Fibroblast of skin of abdomen (primary cell): ENCODE measurements at places on chromosomes 16 and 17.

GRCh38 chr16:86751076-86752030 is 173.0 kb downstream of the FOXL1 start:
- peak; percentile 85 for DNase-seq

- peak; percentile 68 for DNase-seq
Observed at GRCh38 chr16:68093816-68094613, 8.8 kb downstream of the NFATC3 start.

GRCh38 chr17:14116263-14117024 is 47.1 kb downstream of the COX10 start:
- no peak for DNase-seq

- no peak for DNase-seq
Observed at GRCh38 chr17:48722201-48722907, at the start of gene PRAC1. PRAC1 (minus strand) TSS chr17:48722518; CDS start chr17:48722392, 126 bp downstream.

GRCh38 chr17:72351884-72352346 is 231.1 kb downstream of the SOX9 start:
- no peak for DNase-seq

DNA sequence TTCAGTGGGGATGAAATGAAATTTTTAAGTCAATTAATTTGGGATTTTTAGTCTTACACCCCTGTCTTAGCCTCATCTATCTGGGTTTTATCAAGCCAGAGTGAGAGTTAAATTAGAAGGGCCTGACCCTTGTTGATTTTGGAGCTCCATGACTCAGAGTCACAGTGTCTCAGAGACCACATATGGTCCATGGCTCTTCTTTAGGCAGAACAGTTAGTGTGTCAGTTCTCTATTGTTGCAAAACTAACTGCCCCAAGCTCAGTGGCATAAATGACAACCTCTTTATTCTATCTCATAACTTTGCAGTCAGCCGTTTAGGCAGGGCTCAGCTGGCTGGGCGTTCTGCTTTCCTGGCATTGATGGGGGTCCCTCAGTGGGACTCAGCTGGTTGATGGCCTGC is 44.7 kb downstream of the IRF8 start:
- no peak for DNase-seq

DNA sequence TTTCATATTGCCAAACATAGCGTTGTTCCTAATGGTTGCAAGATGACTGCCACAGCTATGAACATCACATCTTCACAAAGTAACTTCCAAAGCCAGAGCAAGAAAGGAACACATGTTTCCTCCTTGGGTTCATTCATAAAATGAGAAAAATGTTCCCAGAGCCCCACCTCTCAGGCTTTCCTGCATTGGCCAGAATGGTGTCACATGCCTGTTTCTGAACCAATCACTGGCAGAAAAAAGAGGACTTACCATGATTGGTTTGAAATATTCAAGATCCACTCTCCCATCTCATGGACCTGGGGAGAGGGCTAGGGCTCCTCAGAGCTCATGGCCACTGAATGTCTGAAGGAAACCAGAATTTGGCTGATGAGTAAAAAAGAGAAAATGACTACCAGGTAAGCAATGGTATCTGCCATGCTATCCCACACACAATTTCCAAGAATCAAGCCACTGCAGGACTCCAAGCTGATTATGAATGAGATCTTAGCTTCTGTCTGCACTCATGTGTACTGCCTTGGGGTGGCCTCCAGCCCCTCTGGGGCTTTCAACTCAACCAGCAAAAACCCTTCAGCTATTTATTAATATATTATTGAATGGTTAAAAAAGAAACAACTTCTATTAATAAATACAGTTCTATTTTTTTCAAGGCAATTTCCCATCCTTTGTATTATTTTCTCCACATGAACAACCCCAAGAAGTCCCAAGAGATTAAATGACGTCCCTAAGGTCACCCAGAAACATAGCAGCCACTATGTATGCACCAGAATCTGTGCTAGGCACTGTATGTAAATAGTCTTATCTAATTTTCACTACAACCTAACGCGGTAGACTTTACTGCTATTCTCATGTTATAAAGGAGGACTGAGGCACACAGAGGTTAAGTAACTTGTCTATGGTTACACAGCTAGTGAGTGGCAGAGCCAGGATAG is 61.4 kb upstream of the TMC5 start:
- no peak for DNase-seq

GRCh38 chr17:12256380-12256995 is 235.8 kb downstream of the MAP2K4 start:
- peak; percentile 69 for DNase-seq

DNA sequence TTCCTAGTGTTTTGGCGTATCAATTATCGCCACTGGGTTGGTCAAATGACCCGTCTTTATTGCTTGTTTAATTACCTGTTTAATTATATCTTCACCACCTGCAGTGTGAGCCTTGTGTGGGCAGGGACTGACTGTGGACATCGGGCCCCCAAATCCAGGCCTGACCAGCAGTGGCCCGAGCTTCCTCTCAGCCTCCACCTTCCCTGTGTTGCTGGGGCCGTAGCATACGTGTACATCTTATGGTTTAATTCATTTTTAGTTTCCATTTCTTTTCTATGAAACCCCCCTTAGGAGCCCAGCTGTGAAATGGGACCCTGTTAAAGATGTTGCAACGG is 1.2 kb upstream of the LMF1 start:
- no peak for DNase-seq

DNA sequence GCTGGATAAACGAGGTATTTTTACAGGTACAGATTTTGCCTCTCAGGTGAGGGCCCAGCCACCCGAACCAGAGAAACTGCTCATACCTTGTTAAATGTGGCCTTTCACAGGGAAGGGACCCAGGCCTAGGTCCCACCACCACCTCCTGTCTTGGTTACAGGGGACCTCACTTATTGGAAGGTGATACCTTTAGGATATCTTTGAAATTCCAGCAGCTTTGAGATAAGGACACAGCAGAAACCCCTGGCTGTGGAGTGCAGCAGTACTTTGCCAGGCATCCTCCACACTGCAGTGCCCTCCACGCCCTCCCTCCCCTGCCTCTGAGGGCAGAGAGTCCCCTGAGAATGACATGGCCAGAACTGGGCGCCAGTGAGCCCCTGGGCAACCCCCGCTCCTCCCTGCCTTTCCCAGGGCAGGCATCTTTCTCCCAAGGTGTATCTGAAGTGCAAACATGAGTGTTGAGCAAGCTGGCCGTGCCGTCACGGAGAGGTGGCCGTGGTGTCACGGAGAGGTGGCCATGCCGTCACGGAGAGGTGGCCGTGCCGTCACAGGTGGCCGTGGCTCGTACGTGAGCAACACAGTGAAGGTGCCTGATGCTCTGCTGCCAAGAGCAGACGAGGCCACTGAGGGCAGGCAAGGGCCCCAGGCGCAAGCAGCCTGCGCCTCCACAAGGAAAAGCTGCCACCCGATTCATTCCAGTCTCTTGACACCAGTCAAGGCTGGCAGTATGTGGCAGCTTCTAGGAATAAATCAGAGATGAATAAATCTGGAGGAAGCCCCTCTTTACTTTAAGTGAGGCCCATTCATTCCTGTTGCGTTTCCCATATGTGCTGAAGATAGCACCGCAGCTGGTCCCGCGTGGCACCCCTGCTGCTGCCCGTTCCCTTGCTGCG is 134.5 kb upstream of the CHMP6 start:
- DNase-seq = no peak

DNA sequence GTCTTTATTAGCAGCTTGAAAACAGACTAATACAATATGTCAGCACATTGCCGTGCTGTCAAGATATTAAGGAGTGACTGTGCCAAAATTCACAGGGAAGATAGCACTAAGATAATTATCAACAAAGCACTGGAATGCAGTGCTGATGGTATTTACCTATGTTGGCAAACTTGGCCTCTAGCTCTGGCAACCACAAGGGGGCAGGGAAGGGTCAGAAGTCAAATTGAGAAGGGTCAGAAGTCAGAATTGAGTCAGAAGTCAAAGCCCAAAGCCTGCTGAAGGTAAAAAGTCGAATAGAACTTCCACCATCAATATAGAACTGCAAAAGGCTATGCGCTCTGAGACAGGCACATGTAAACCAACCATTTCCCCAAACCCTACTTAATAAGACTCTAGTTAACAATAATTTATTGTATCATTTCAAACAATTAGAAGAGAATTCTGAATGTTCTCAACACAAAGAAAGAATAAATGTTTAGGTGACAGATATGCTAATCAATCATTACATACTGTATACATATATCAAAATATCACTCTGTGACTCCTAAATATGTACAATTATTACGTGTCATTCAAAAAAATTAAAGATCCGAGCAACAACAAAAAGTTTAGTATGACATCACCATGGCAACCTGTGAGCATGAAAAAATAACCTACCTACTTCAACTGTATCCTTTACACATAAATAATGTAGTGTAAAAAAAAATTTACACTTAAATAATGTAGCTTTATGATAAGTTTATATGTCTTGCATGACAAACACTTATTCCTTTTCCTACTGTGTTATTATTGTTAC is 916.1 kb downstream of the KCNJ2 start:
- no peak for DNase-seq

DNA sequence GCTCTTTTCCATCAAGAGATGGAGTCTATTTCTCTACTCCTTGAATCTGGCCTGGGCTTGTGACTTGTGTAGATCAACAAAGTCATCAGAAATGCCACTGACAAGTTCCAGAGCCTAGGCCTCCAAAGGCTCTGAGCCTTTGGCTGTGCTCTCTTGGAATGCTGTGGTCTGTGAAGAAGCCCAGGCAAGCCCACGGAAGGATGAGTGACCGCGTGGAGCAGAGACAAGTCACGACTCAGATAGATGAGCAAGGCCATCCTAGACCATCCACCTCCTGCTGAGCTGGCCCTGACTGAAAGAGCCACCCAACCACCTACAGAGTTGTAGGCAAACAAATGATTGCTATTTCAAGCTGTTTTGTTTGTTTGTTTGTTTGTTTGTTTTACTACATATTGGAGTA is 11.6 kb upstream of the ICAM2 start:
- DNase-seq = peak; percentile 39

- DNase-seq = no peak
Observed at GRCh38 chr16:83453977-83454376, 353.8 kb upstream of the HSBP1 start.
